ENCODE measurements at places on chromosomes 1 and 21.

DNA sequence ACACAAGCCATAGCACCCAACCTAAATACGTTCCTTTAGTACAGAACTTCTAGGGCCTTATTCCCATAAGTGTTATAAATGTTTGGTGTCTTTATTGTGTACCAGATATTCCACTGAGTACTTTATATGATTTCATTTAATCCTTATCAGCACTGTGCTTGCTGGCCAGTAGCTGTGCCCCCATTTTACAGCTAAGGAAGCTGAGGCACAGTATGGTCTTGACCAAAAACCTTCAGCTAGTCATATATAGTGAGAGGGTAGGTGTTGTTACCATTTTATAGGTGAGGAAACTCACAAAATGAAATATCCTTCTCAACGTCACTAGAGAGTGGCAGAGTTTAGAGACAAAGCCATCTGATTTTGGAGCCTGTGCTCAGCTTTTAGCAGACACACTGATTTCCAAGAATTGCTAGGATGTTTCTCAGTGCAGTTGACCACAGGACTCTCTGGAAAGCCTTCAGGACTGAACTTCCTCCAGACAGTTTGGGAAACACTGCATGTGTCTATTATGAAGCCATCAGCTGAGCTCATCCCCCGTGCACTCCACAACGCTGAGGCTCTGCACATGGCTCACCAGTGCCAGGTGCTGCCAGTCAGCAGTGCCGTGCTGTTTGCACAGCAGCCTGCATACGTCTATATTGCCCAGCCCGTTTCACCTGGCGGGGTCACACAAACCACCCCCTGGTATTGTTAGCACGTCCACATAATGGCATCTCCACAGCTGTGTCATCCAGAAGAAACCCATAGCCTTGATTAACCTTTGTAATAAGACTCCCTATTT lies 15.4 kb downstream of the NPPA start:
- no peak for DNase-seq

- DNase-seq = peak; percentile 46
Observed at GRCh38 chr21:17454315-17455027, 58.4 kb upstream of the CXADR start.

DNA sequence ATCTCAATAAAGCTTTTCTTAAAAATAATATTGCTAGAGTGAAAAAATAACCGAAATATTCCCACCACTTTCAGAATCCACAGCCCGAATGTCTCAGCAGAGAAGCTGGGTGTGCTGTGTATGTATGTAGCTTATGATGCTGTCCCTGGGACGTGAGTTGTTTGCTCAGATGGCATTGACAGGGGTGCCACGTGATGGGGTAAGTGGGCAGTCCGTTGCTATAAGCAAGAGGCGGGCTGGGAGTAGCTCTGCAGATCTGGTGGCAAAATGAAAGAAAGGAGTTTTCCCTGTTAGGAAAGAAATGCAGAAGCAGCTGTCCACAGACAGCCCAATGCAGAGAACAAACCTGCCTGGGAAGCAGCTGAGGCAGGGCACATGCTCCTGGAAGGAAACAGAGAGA lies 3.8 kb upstream of the FAM20B start:
- DNase-seq = no peak

GRCh38 chr1:200207711-200208126 lies 180.2 kb downstream of the NR5A2 start:
- DNase-seq = no peak

- no peak for DNase-seq
Observed at GRCh38 chr1:10724511-10724910, 71.9 kb downstream of the CASZ1 start.

DNA sequence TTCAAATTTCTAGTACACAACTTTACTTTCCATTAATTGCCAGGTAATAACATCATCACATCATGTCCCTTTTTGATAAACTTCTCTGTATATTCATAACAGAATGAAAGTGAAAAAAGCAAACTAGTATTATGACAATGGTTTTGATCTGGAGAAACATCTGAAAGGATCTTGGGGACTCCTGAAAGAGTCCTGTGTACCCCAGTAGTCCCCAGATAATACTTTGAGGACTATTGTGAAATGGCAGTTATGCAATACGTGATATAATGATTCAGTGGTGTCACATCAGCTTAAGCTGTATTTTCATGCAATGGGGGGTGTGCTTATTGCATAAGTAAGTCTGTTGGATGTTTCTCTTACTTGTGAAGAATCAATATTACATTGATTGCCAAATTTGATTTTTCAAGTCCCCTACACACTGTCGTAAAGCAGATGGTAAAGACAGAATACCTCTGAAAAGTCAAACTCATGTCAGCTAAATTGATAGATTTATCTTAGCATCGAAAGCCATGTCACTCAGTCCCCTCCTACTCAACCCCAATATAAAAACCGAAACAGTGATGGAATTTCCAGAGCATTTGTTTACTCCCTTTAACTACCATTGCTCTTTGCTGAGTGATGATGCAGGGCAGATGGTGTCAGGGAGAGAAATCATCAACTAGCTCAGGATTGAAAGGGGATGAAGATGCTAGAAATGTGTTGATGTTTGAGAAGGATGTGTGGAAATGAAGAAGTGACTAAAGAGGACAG lies 146.7 kb upstream of the C1orf105 start:
- DNase-seq = no peak

DNA sequence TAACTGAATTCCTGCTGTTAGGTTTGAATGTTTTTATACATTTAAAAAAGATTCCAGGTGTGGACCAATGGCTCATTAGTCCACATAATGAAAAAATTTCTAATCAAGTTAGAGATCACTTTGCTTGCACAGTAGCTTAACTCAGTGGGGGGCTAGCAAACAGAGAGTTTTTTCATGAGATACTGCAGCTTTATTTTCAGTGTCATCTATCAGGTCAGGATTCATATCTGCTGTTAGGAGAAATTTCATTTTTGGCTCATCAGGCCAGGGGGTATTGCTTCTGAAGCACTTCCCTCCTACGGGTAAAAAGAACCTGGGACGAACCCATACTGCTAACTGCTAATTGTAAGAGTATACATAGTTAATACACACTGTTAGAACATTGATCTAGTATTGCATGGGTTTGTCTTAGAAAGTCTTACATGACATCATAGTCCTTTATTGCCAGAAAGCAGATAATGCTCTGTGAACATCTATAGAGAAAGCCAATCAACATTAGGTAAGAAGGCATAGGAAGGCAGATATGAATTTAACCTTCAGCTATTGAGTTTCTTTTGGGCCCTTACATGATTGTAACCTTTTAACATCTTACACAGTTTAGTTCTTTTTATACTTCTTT lies 38.0 kb downstream of the ADGRL2 start:
- DNase-seq = no peak

GRCh38 chr1:237032029-237032428 lies 10.0 kb upstream of the RYR2 start:
- DNase-seq = no peak

- no peak for DNase-seq
Observed at GRCh38 chr1:30313584-30313983, 409.8 kb downstream of the MATN1 start.

- no peak for DNase-seq
Observed at GRCh38 chr1:55255901-55256300, 40.7 kb upstream of the USP24 start.

DNA sequence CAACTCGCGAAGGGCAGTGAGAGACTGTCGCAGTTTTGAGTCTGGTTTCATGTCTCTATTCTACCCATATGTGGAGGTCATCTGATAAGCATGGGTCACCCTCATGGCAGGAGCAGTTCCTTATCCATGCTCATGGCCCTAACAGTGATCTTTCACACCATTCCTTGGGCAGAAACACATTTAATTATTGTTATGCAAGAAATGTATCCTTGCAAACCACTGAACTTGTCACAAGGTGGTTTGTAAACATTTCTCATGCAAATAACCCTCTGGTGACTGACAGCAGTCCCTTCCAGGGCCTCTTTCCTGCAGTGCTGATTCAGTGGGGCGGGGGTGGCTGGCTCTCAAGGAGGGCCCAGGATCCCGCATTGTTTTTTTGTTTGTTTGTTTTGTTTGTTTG lies 421.4 kb upstream of the RUNX1 start:
- no peak for DNase-seq

- no peak for DNase-seq
Observed at GRCh38 chr1:174953285-174954072, 46.3 kb upstream of the CACYBP start.

DNA sequence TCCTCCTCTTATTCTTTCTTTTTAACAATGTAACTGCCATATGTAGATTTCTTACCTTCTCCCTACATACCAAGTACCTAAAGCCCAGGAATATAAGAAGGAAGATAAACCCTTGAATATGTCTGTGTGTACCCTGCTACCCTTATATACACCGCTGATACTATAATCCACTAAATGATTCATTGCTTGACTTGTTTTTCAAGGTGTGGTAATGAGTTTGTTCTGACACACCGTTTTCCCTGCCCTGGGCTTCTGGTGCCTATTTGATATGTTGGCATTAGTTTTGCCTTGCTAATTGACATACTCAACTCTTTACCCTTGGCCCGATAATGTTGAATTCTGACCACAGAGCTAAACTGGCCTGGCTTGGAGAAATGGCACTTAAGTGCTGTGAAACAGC lies 64.3 kb downstream of the IL23R start:
- DNase-seq = no peak

GRCh38 chr1:239735111-239735510 lies 348.7 kb downstream of the CHRM3 start:
- DNase-seq = no peak

DNA sequence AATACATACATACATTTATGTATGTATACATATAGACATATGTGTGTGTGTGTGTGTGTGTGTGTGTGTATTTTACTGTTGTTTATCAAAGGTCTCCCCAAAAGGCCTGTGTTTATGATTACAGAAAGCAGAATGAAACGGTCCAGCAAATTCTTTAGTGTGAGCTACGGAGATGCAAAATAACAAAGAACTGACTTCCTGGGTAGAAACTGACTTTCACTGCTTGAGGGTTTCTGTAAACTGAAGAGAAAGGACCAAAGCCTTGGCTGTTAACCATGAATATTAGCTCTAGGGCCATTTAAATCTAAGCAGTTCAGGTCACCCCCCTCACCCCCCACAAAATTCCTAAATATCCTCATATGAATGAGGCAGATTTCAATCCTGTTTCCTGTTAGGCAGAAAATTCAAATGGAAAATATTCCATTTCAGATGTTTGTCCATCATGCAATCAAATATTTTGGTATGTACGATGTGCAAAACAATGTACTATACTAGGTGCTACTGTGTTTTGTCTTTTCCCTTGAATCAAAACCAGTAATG lies 213.2 kb downstream of the TGFB2 start:
- no peak for DNase-seq

DNA sequence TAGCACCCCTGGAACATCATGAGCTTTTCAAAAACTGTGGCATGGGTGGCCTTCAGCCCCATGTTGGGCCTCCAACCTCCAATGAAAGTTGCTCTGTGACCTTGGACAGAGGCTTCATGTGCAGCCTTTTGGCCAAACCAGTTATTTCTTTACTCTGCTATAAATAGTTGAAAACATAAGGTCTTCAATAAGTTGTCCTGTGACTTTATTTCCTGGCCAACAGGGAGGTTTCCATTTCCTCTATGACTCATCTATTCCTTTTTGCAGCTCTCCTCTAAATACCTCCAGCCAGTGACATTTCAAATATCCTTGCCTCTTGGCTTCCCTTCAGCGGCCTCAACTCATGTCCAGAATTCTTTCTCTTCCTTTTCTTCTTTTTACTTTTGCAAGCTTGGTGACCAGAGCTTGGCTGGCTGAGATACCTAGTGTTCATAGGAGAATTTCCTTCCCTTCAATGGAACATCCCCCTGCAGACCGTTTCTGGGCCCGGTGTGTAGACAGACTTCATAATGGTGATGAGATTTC lies 22.7 kb upstream of the TRIM67 start:
- DNase-seq = no peak

GRCh38 chr1:17998889-17999288 lies 108.7 kb upstream of the IGSF21 start:
- no peak for DNase-seq

- no peak for DNase-seq
Observed at GRCh38 chr1:205454903-205455335, 926 bp downstream of the BLACAT1 start.
